Pons (tissue), 1 donor: ENCODE measurements at places on chromosomes 11 and 22.
A peak's percentile ranks its signal among the peaks of the same experiment; 100 is the strongest.

DNA sequence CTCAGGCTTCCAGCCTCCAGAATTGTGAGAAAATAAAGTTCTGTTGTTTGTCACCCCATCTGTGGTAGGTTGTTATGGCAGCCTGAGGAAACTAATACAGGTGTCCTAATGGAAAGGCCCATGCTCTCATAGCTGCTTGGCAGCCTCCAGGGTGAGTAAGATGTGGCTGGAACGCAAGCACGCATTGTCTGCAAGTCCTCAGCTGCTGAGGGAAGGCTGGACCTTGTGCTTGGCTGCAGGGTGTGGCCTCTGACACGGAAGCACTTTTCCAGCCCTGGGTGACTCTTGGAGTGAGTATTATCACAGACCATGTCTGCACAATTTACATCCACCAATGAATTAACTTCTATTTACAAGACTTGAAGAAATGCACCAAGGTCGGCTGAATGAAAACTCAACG, 44.4 kb upstream of the BARX2 start:
- DNase-seq: no peak

DNA sequence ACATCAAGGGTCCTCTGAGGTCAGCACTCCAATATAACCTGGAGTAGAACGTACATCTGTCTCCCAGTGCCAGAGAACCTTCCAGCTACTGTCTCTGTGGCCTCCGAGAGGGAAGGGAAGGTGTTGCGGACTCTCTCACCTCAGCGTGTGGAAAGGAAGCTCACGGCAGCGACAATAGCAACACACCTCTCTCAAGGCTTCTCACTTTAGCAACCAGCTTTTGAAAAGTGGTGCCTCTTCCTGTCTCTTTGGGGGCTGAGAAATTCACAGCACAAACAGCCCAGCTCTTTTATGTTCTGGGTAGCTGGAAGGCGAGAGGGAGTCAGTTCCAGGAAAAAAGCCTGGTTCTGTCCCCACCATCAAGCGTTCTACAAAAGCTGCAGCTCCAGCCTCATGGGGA, 156.9 kb upstream of the TBCEL start:
- DNase-seq: no peak

DNA sequence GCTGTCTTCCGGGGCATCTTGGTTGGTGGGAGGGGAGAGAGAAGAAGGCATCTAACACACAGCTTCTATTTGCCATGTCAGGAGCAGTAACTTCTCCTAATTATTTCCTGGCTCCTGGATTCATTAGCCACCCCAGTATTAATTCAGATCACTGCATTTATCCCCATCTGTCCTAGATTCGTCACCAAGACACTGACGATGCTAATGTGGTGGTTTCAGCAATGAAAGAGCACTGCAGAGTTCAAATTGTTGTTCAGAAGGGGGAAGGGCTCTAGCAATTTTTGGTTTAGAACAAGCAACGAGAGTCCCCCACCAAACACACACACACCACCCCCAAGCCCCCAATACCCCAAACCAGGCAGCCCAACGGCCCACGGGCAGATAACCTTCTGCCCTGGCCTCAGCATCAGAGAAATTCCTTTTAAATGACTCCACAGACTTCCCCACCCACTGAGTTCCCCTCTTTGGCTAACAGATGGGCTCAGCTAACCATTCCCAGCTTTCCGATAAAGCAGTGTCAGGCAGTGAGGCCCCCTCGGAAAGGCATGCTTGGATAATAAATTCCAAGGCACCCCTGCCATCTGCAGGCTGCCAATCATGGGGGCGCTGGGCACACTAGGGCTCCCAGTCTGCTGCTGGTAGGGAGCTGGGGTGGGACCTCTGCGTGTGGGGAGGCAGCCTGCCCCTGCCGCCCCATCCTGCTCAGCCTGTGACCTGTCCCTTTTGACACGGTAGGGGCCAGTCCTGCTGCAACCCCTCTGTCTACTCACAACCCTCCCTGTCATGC, 453.5 kb downstream of the MIAT start:
- no peak for DNase-seq

DNA sequence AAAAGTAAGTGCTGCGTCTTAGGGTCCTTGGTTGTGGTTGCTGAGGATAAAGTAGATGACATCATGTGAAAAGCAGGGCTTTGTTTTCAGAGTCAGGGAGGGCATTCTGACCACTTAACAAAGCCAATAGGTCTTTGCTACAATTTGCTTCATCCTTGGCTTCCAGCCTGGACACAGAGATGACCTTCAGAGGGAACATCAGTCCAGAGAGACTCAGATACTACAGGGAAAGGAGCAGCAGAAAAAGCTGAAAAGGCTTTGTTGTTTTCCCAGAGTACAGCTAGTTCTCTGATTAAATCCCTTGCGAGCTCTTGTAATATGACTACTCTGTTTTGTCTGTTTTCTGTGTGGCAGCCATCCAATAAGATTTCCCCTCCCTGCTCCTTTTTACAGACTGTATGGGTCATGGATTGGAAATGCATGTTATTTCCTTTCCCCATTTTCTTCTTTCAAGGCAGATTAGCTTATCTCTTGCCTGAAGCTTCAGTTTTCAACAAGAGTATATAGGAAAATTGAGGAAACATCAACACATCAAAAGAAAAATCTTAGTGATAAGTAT, 31.9 kb downstream of the ATG13 start:
- peak; percentile 98 for DNase-seq

DNA sequence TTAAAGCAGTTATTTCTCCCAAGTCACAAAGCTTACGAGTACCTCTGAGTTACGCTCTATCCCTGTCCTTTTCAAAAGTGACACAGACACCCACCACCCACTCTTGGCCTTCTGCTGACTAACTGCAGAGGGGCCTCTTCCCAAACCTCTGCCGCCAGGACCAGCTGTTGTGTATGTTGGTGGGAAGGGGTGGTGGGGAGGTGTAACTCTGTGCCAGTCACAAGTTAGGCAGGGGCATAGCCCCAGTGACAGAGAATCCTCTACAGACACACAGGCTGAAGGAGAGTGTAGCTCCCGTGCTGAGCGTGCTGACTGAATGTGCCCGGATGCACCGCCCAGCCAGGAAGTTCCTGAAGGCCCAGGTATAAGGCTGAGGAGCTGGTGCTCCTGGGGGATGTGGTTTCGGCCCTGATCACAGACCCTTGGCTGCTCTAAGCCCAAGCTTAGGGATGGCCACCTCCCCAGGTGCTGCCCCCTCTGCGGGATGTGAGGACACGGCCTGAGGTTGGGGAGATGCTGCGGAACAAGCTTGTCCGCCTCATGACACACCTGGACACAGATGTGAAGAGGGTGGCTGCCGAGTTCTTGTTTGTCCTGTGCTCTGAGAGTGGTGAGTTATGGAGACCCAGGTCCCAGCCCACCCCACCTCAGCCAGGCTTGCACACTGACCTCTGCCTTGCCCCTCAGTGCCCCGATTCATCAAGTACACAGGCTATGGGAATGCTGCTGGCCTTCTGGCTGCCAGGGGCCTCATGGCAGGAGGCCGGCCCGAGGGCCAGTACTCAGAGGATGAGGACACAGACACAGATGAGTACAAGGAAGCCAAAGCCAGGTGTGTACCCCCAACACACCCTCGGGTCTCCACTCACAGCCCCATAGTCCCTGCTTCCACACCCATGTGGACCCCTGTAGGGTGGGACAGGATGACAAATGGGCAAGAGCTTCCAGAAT, 4.9 kb downstream of the RIC8A start:
- DNase-seq: no peak

GRCh38 chr22:49377306-49377705, 450.4 kb downstream of the BRD1 start:
- DNase-seq: no peak

DNA sequence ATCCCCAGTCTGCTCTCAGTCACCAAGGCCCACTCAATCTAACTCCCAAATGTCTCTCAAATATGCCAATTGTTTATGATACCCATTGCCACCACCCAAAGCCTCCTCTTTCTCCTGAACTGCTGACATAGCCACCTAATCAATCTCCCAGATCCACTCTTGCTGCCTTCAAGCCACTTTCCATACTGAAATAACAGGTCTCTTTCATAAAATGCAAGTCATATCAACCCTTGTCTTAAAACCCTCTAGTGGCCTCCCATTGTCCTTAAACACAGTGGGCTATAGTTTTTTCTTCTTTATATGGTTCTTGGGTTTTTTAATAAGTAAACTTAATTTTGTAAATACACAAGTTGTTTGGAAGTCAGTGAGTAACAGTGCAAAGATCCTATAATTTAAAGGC, 155.2 kb upstream of the ZC3H12C start:
- no peak for DNase-seq

DNA sequence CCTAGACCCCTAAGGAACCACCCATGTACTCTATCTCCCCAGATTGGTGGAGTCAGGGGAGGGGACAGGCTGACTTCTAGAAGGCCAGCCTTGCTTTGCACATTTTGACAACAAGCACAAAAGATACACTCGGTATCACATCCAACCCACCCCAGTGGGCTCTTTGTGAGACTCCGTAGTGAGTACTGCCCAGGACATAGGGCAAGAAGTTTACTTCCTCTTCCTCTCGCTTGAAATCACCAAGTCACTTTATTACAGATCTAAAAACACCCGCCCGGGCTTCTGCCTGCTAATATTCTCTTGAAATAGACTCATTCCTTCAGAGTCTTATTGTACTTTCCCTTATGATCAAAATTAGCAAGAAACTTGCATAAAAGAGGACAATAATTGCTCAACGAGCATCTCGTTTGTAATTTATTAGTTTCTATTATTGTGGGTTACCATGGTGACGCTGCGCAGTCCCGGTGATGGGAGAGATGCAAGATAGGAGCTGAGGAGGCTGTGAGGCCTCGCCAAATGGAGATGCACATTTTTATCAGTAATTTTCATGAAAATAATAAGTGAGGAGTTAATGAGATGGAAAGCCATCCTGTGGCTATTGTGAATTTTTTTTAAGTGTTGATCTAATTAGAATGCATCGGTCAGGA, 96.9 kb downstream of the FEZ1 start:
- no peak for DNase-seq

DNA sequence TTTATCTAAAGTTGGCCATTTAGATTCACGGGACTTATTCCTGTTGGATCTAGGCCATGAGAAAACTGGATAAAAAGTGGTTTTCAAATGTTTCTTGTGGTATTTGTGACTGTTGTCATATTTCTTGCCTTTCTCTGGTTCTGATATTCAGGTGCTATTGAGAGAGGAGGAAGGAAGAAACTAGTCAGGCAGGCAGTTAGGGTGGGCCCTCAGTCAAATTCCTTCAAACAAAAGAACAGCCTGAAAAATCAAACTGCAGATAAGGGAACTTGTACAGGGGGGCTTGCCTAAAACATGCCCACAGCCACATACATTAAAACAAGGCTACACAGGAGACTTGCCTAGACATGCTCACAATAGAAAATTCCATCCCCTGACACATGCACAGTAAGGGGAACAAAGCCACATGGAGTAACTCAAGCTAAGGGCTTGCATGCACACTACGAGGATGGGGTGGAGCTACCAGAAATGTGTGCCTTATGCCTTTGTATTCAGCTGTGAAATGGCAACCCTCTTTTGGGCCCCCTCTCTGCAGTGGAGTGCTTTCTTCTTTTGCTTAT, 18.2 kb downstream of the NCR3LG1 start:
- no peak for DNase-seq

GRCh38 chr22:24938741-24939341, 7.7 kb downstream of the LHFPL7 start:
- DNase-seq: no peak

DNA sequence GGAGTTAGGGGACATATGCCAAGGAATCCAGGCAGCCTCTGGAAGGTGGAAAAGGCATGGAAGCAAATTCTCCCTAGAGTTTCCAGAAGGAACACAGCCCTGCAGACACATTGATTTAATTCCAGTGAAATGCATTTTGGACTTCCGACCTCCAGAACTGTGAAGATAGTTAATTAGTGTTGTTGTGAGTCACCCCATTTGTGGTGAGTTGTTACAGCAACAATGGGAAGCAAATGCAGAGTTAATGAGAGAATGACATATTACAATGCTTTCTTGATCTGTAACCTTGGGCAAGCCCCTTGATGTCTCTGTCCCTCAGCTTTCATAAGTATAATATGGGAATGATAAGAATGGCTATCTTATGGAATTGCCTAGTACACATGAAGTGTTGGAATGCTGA, 178.7 kb downstream of the KIRREL3 start:
- DNase-seq: no peak

DNA sequence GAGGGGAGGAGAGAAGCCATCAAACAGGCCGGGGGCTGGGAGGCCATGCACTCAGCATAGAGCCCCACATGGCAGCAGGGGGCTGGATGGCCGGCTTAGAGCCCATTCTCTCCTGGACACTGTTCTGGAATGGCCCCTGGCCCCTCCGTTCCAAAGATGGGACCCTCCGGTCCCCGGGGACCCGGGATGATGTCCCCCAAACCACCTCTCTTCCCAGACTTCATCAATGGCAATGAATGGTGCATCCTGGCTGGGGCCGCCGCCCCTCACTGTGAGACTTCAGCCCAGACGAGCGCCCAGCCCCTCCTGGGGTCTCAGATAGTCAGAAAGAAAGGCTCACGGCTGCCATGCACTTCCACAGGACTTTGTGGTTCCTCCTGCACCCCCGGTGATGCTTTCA, 13.8 kb upstream of the RTN4R start:
- no peak for DNase-seq

GRCh38 chr11:59615120-59615636, 396 bp downstream of the OSBP start:
- no peak for DNase-seq

- no peak for DNase-seq
Measured at GRCh38 chr11:73218106-73218829, at the start of gene P2RY2. Gene P2RY2, plus strand, starts transcription at chr11:73218281. Its CDS starts 15,879 bp downstream, at chr11:73234160.

DNA sequence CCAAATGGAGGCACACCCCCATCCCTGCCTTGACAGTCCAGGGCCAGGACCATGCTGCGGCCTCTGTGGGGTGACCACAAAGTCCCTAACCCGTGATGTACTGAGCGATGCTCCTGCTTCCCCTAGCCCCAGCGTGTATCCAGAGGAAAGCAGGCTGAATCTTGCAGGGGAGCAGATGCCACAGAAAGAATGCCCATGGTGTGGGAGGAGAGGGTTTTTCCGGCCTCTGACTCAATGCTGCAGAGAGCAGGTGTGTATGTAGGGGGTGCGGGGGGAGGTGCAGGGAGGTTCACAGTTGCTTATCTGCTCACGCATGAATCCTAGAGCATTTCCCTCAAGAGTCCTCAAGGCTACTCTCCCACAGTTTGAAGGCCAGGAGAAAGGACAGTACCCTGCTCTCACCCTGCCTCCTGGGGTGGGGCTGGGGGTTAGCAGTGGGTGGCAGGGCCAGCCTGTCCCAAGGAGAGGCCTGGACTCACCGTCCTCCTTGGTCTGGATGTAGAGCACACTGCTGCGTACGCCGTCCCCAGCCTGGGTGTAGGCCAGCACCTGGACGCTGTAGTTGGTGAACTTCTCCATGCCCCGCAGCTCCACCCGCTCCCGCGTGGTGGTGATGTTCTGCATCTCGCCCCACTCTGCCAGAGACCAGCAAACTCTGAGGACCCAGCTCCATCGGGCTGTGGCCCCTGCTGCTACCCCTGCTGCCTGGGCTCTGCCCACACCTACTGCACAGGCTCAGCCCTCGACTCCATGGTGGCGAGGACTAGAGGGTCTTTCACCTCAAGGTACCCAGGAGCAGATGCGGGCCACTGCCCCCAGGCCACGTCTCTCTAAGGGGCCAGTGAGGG, 130.8 kb downstream of the CEP164 start:
- no peak for DNase-seq

- no peak for DNase-seq
Measured at GRCh38 chr11:111718436-111718835, 47.8 kb downstream of the PPP2R1B start.

- DNase-seq: no peak
Measured at GRCh38 chr22:41812805-41813545, 12.5 kb downstream of the CCDC134 start.
